ENCODE measurements at places on chromosomes 6 and 20.

GRCh38 chr6:53236241-53236640, 87.6 kb upstream of the GCM1 start:
- peak; percentile 13 for DNase-seq

- no peak for DNase-seq
Observed at GRCh38 chr6:111162504-111162903, 75.2 kb downstream of the SLC16A10 start.

- DNase-seq, result no peak
Observed at GRCh38 chr6:126781582-126781981, 336.9 kb upstream of the RSPO3 start.

- DNase-seq, result peak; percentile 50
Observed at GRCh38 chr20:32535316-32535952, 49.7 kb downstream of the NOL4L start.

DNA sequence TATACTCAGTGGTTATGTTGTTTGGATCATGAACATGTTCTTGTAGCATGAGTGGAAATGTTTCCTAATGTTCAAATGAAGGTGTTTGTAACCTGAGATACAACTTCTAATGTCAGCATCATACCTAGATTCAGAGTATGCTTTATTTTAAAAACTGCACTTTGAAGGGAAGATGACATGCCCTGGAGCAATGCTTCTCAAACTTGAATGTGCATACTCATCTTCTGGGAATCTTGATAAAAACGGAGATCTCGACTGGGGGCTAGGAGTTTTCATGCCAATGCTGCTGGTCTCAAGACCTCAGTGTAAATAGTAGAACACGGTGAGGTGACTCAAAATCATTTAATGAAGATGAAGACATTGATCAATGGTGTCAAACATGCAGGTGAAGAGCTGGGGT, 440.0 kb upstream of the NOX3 start:
- no peak for DNase-seq

DNA sequence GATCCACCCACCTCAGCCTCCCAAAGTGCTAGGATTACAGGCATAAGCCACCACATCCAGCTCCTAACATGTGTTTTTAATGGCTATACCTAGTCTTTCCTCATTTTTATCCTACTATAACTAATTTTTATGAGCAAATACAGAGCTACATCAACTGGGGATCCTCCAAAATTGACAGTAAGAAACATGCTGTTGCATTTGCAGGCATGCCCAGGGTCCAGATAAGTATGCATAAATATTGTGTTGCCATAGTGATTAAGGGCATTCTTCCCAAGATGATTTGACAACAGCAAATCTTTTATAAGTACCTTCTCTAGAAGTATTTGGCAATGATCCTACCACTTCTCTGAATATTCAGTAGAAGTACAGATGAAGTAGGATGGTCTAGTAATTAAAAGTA, 41.9 kb upstream of the MOXD1 start:
- DNase-seq, result no peak

DNA sequence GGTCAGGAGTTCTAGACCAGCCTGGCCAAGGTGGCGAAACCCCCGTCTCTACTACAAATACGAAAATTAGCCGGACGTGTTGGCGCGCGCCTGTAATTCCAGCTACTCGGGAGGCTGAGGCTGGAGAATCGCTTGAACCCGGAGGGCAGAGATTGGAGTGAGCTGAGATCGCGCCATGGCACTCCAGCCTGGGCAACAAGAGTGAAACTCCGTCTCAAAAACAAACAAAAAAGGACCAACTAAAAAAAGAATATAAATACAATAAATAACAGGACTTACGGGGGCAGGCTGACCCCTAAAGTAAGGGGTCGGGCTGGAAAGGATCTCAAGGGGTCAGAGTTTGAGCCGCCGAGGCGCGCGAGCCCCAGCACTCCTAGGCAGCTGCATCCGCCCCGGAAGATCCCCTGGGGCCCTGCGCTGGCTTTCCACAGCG, 509 bp upstream of the TPD52L2 start:
- no peak for DNase-seq

DNA sequence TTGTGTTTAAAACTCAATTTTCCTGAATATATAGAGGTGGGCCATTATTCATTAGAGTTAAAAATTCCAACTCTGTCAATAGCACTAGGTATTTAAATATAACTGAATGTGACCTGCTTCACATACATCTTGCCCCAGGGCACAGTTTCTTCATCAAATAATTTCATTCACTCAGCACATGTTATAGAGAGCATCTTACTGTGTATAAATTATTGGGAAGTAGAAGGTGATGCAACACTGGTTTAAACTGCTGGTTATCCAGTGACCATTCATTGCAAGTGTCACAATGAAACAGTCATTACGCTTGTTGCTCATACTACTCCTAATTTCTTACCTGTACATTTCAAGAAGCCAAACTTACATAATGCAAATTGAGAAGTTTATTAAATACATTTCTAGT, 93.4 kb downstream of the KHDRBS2 start:
- no peak for DNase-seq

DNA sequence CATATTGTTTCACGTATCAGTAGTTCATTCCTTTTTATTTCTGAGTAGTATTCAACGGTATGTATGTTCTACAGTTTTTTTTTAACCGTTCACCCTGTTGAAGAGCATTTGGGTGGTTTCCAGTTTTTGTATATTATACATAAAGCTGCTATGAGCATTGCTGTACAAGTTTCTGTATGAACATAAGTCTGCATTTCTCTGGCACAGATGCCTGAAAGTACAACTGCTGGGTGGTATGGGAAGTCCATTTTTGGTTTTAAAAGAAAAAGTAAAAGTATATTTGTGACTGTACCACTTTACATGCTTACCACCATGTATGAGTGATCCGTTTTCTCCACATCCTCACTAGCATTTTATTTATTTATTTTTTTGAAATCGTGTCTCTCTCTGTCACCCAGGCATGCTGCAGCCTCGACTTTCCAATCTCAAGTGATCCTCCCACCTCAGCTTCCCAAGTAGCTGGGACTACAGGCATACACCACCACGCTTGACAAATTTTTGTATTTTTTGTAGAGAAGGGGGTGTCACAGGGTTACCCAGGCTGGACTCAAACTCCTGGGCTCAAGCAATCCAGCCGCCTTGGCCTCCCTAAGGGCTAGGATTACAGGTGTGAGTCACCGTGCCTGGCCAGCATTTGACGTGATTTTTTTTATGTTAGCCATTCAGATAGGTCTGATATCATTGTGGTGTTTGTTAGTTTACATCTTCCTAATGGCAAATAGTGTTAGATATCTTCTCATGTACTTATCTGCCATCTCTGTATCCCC, 11.0 kb upstream of the SIM1 start:
- DNase-seq, result no peak

DNA sequence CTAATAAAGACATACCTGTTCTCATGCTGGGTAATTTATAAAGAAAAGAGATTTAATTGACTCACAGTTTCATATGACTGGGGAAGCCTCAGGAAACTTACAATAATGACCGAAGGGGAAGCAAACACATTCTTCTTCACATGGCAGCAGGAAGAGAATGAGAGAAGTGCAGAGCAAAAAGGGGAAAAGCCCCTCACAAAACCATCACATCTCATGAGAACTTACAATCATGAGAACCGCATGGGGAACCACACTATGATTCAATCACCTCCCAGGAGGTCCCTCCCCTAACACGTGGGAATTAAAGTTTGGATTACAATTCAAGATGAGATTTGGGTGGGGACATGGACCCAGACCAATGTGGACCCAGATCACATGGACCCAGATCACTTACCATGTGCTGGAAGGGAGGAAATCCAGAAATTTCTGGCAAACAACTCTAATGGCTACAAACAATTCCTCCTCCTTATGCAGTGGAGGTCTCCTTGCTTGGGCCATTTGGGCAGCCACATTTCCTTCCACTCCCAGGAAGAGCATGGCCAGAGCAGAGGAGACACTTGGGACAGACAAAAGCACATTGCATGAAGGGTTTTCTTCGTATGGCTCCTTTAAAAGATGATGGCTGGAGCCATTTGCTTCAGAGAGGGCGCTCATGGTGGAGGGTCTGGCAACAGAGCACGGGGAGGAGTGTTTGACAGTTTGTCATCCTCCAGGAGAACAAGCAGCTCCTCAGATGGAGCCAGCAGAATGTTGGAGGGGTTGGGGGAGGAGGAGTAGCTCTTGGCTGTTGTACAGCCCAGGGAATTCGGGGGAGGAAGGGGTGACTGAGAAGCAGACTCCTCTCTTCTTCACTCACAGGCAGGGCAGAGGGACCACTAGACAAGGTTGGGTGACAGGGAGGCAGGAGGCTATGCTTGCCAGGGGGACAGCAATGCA, 30.4 kb downstream of the SERPINB9 start:
- DNase-seq, result no peak

DNA sequence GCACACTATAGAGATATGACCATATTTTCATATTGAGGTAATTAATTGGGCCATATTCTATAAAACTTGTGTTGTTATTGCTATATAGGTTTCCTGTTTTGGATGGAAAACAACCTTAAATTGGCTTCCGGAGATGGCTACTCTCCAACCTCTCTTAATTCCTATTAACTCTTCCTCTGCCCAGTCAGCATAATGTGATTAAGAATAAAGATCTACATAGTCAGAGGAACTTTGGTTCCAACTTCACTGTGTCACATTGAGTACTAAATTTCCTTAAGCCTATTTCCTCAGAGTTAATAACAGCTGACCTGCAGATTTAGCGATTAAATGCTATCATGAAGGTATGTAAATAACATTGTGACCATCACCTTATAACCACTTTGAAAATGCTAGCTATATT, 67.7 kb downstream of the PTPRK start:
- no peak for DNase-seq

DNA sequence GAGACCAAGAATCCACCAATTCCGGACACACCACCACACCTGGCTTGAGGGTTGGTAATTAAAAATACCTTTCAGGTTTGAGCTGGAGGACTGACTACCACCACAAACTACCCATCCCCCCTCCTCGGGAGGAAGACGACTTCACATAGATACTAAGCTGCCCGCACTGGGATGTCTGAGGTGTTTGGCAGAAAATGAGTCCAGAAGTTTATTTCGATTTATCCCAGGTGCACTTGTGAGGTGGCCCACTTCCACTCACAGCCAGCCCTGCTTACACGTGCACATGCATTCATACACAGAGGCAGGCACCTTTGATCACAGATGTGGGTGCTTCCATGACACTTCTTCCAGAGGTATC, 187.1 kb downstream of the ID4 start:
- no peak for DNase-seq

Measured in activated CD4-positive, alpha-beta T cell treated with anti-CD3 and anti-CD28 coated beads for 48 hours (primary cell).